ENCODE measurements at places on chromosomes 1 and 21.

DNA sequence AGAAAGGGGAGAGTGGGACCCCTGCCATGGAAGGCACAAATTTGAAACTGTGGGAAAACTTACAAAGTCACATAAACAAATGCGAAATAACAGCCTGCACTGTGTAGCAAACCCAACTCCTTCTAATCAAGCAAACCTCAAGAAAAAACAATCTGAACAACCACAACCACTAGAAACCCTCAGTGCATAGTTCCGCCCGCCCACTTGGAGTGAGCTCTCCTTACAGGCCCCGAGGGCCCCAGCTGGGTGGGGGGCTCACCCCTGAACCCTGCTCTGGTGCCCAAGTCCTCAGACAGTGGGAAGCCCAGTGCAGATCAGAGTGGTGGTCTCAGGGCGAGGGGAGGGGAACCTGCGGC is 931 bp upstream of the MXRA8 start:
- no peak for DNase-seq

DNA sequence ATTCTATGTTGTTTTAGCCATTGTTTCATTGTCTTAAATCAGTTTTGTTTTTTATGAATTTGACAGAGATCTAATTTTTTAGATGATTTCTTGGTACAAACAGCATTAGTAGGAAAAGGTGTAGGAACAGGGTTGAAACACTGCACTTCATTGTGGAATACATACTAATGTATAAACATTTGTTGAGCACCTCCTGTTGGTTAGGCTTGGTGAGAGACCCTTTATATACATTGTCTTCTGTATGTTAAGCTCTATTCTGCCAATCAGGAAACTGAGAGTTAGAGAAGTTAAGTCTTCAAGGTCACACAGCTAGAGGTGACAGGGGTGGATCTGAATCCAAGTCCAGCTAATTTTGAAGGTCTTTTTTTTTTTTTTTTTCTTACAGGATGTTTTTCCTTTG is 192.7 kb downstream of the VPS13D start:
- no peak for DNase-seq

- DNase-seq = no peak
These were observed 17.6 kb downstream of the SHISA4 start for GRCh38 chr1:201906336-201906735.

- DNase-seq = no peak
These were observed 153.7 kb downstream of the PDE4B start for GRCh38 chr1:65946376-65946775.

DNA sequence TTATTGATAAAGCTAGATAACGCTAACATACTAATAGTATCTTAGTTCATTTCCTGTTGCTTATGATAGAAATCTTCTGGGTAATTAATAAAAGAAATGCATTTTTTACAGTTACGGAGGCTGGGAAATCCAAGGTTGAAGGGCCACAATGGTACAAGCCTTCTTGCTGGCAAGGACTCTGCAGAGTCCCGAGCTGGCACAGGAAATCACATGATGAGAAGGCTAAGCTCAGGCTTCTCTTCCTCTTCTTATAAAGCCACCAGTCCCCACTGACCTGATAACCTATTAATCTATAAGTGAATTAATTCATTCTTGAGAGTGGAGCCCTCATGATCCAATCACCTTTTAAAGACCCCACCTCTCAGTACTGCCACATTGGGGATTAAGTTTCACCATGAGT is 82.6 kb downstream of the GPR161 start:
- peak; percentile 54 for DNase-seq

GRCh38 chr1:154502066-154502743 is at the start of the genes SHE and TDRD10:
TSS of gene SHE (minus strand) at chr1:154502412. CDS start at chr1:154502026, 386 bp downstream.
TSS of gene TDRD10 (plus strand) at chr1:154502219. CDS start at chr1:154506904, 4,685 bp downstream.
- DNase-seq = peak; percentile 30

- no peak for DNase-seq
These were observed 9.3 kb upstream of the PIGC start for GRCh38 chr1:172453153-172453545.

GRCh38 chr21:38263493-38263892 is 6.7 kb downstream of the KCNJ15 start:
- DNase-seq = no peak

DNA sequence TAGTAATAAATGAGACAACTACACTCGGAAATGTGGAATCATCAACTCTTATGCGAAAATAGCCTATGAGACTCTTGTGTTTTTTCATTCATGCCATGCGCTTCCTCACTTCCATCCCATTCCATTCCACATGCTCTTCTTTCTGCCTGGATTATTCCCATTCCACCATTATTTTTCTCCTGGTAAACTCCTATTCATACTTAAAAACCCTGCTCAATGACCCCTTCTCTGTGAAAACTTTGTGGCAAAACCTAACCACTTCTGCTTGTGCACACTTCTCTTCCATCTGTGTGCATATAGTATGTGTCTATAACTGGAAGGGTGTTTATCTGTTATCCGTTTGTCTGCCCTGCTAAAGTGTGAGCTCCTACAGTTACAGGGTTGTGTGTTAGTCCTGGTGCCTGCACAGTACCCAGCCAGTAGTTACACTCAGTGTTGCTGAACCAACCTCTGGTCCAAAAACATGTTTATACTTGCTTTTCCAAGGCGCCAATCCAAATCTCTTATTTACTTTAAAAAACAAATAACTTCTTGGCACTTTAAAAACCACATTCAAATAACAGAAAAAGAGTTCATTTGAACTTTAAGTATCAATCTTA is 10.7 kb downstream of the EPHX1 start:
- DNase-seq = peak; percentile 39

GRCh38 chr1:168636200-168636599 is 59.8 kb downstream of the XCL1 start:
- peak; percentile 4 for DNase-seq

DNA sequence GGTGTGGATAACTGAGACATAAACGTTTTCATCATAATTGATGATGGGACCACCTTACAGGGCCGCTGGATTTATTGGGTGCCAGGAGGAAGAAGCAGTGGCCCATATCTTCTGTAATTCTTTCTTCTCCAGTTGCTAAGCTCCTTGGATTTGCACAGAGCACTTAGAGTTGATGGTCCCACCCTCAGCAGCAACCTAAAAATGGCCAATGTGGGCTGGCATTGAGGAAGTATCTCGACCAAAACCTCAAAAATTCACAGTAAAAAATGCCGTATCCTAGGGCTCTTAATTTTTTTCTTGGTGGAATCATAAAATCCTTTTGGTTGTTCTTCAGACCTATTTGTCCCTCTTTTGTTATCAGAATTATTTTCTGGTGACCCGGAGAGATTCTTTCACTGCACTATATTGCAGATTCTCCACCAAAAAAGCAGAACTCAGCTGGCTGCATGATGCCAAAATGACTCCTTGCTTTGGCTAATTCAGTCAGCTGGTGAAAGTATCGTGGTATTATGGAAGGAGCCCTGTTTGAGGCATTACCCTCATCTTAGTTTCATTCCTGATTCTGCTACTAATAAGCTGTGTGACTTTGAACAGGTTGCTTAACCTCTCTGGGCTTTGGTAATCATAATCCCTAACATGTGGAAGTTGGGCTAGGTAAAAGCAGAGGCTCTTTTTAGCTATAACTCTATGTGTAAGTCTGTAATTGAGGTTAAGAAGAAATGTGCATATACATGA is 27.6 kb downstream of the KIRREL1 start:
- DNase-seq = no peak

DNA sequence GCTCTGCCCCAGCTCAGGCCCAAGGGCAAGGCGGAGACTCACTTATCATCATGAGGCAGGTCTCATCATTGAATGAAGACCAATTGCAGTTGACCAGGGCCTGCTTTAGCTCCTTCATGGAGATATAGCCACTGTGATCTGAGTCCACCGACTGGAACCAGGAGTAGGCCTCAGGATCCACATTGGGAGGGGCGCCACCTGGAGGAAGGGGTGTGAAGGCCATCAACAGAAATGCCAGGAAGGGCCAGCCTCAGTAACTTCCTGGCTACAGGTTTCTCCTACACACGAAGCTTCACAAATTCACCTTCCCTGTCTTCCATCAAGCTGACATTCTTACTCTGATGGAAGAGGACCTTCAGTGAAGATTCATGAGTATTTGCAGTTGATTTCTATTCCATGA is 11.6 kb downstream of the PEF1 start:
- DNase-seq = peak; percentile 72

GRCh38 chr1:244231572-244232315 is 180.7 kb downstream of the ZBTB18 start:
- no peak for DNase-seq

DNA sequence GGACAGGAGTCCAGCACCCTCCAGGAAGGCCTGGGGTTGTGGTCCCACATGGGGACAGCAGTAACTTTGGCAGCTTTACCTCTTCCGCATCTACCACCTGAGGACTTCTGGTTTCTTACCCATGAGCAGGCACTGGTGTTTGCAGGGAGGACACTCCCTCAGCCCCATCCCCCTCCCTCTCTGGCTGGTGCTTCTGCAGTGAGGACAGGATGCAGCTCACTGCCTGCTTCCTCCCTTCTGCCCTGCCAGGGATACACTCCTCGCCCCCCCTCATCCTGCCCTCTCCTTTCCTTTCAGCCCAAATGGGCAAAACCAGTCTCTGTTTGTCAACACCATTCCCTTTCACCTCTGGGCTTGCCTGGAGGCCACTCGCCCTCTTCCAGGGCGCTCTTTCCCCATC is 62.4 kb downstream of the KIRREL1 start:
- peak; percentile 15 for DNase-seq

DNA sequence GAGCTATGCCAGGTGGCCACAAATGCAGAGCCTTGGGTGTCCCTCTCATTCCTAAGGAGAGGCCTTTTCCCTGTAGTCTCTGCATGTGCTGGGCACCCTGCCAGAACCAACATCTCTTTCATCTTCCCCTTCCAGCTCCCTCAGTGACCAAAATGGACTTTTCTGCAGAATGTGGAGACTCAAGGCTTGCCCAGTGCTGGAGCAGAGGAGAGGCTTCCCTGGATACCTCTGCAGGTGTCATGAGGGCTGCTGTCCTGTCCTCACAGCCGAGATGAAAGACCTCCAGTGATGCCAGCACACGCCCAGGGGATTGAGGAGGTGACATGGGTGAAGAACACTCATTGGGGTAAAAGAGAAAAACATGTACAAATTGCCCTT is 347.0 kb upstream of the AJAP1 start:
- DNase-seq = no peak

DNA sequence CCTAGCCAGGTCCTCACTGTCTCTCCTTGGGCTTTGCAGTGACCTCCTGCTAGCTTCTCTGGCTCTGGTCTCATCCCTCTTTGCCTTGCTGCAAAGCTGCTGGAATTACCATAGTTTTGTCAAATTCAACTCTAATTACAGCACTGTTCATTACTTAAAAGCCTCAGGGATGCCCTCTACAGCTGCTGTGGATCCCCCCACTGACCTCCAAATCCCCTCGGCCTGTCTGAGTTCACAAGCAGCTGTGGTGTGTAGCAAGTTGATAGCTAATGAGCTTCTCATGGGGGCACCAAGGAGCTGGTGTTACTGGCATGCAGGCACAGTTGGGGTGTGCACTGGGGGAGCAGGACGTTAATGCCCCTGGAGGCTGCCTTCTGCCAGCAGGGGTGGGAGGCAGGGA is 24.8 kb downstream of the NIPAL3 start:
- DNase-seq = no peak

GRCh38 chr1:167500283-167500860 is 18.0 kb downstream of the CD247 start:
- no peak for DNase-seq

DNA sequence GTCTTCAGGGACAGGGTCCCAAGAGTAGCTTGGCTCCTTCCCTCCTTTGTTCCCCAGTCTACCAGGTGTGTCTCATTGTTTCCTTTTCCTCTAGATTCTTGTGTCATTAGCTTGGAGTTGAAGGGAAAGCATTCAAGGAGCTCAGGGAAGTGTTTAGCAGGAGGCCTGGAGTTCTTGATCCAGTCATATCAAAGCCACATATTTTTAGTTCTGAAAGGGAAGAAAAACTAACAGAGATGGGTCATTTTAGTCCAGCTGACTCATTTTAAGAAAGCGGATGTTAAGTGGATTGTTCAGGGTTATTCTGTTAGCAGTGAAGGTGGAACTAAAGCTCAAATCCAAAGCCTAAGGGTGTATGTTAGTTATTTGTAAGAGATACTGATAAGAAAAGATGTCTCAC is 721 bp downstream of the C1orf54 start:
- DNase-seq = no peak

DNA sequence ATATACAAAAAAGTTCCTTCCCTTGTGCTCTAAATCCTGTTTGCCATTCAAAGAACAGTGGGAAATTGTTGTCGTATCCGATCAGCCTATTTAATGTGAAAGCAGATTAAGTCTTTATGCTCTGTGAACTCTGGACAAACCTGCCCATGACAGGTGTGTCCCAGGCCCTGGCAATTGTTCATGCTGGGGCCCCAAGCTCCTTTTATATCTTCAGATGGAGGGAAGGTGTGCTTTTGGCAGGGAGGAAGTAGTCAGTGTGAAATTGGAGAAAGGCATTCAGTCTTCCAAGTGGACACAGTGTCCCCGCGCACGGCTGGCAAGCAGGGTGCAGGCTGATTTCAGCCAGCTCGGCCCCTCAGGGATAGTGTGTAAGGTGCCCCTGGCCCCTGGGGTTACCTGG is 135.1 kb upstream of the F3 start:
- DNase-seq = no peak

- no peak for DNase-seq
These were observed 8.9 kb upstream of the NDUFS5 start for GRCh38 chr1:39017266-39017665.

DNA sequence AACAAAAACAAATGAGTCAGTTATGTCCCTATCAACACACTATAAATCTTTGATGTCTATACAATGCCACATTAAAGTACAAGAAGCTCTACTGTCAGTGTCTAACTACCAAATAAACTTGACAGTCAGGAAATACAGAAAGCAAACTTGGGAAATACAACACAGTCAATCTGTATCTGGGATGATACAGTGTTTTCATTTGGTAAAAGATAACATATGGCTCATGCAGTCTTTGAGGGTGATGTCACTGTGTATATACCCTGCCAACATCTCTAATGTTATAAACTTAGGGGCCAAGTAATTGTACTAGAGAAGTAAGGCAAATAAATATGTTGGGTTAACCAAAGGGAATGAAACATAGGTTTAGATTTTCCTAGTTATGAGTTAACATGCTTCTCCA is 552.5 kb upstream of the ADAMTS5 start:
- DNase-seq = no peak

- DNase-seq = peak; percentile 76
These were observed 9.0 kb upstream of the RPTN start for GRCh38 chr1:152167835-152168534.

DNA sequence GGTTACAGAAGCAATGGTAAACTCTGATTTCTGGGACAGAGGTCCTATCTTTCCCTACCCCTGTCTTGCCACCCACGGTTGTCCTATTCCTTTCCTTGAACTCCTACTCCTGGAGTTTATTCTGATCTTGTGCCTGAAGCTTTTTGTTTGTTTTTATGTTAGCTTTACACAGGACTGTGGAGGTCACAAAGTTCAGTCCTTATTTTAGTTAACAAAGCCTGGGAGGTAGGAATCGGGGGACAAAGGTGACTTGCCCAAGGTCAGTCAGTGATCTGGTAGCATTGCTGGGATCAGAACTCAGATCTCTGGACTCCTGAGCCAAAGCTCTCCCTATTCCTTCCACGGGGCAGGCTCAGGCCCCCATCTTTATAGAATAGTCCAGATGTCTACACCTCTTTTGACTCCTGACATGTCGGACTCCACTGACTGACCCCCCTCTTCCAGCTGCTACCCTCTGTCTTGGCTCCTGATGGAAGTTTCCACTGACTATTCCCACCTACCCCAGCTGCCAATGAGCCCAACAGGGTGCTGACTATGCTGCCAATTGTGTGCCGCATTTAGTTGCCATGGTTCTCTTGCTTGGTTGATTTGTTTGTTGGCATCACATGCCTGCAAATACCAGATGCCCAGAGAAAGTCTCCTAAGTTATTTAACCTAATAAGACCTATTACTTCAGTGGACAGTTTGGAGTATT is 9.9 kb downstream of the F5 start:
- no peak for DNase-seq

All from hematopoietic multipotent progenitor cell treated with erythropoietin and hydrocortisone succinate and interleukin-3 and kit ligand, for 6 days (in vitro differentiated cells).